ENCODE measurements at places on chromosomes 3 and 15.

GRCh38 chr3:176920766-176921160 lies 276.5 kb downstream of the TBL1XR1 start:
- peak; percentile 78 for DNase-seq

GRCh38 chr3:185645596-185646381 lies 59.7 kb downstream of the SENP2 start:
- DNase-seq: no peak

GRCh38 chr3:100088735-100089368 lies 25.4 kb downstream of the FILIP1L start:
- DNase-seq: no peak

GRCh38 chr15:28178290-28178689 lies 79.2 kb upstream of the OCA2 start:
- no peak for DNase-seq

DNA sequence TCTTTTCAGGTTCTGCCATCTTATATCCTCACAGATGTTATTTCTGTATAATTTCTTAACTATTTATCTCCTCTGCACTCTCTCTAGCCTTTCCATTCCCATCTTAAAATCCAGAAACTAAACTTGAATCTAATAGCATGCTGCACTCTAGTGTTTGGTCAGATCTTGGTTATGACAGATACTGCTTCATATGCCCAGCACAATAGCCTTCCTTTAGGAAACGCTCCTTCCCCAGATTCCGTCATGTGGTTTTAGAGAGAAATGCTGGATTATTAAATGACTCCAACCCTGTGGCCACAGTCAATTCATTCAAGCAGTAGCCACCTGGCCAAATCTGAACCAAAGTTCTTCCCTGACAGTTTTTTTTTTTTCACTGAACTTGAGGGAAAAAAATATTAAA lies 19.4 kb downstream of the RASGRP1 start:
- no peak for DNase-seq

- DNase-seq: no peak
Observed at GRCh38 chr3:194314388-194315068, 36.6 kb downstream of the CPN2 start.

GRCh38 chr3:30347679-30348216 lies 258.7 kb upstream of the TGFBR2 start:
- DNase-seq: no peak

All from LNCaP clone FGC (cell line).